ENCODE measurements at places on chromosomes 7 and 10.

DNA sequence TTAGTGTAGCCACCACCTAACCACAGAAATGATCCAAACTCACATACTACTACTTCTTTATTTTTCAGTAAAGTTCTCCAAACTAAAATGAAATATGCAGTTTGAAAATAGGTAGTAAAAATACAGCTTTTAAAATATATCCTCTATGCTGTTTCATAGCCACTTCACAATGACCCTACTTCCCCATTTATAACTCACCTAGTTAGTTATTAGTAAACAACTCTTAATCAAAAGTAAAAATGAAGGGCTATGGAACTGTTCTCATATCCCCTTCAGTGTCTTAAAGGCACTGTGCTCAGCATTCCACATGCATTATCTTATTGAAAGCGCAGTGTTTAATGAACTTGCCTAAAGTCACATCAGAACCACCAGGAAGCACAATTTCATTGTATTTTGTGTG lies 43.5 kb downstream of the KMT2C start:
- DNase-seq = no peak

DNA sequence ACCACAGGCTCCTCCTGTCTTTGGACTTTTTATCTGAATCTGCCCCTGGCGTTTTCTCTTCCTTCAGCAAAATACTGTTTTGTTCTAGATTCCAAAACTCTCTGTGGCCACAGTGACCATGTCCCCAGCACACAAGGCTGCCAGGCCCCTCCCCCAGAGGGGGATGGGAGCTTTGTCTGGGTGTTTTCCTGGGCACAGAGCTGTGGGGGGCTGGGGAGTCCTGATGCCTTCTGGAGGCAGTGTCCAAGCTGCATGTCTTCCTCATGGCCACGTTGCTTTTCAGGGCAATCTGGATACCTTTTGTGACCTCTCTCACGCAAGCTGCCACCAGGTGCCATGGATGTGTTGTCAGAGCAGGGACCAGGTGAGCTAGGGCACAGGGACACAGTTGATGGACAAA lies 26.2 kb downstream of the ANTXRL start:
- no peak for DNase-seq

- DNase-seq = no peak
Observed at GRCh38 chr7:10192074-10192473, 781.6 kb upstream of the PHF14 start.

DNA sequence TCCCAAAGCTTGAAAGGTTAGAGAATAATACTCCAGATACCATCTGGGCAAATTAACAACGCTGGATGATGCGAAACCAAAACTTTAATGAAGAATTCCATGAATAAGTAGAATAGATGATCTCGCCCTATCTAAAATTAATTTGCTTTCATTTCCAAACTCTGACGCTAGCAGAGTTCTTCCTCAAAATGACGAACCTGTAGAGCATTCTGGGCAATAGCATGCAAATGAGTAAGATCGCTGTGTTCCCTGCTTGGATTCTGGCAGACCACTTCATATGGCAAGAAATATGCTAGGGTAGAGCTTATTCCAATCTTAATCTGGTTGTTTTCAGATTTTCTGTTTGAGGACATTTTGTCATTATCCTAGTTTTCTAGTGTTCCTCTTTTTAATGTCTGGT lies 36.1 kb upstream of the SMNDC1 start:
- peak; percentile 5 for DNase-seq

GRCh38 chr10:124354411-124355382 lies 64.0 kb downstream of the OAT start:
- peak; percentile 72 for DNase-seq

DNA sequence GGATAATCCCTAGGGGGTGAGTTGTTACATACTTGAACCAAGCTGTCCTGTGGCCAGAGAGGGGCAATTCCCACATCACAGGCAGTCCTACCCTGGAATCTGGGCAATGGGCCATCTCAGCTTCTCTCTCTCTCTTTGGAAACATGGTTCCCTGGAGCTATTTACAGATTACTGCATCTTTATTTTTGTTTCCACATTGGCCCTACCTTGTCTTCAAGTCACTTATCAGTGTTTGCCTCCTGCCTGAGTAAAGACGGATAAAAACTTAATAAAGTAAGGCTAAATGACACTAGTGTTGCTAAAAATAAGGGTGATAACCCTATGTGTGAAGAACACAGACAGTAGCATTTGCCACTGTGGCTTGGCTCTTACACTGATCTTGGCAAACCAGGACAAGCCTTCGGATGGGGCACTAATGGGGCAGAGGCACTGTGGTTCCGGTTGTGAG lies 228.2 kb downstream of the GFRA1 start:
- DNase-seq = no peak

DNA sequence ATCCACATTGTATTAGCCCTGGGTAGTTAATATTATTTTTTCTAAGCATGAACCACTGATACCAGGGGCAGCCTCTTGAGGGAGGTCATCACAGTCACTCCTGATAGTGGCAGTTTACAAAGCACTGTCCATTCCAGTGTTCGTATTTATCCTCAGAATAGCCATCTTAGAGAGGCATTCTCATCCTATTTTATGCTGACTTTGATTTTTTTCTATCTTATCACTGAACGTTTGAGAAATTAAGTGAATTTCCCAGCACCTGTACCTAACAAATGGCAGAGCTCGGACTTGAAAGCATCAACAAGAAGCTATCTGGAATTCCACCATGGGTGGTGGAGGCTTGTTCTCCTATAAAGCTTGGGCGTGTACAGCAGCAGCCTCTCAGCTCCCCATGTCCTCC lies 26.1 kb upstream of the MGAM2 start:
- no peak for DNase-seq

- DNase-seq = no peak
Observed at GRCh38 chr10:13806419-13806818, 219.7 kb downstream of the PRPF18 start.

GRCh38 chr10:119406137-119406536 lies 136.4 kb downstream of the RGS10 start:
- DNase-seq = no peak

DNA sequence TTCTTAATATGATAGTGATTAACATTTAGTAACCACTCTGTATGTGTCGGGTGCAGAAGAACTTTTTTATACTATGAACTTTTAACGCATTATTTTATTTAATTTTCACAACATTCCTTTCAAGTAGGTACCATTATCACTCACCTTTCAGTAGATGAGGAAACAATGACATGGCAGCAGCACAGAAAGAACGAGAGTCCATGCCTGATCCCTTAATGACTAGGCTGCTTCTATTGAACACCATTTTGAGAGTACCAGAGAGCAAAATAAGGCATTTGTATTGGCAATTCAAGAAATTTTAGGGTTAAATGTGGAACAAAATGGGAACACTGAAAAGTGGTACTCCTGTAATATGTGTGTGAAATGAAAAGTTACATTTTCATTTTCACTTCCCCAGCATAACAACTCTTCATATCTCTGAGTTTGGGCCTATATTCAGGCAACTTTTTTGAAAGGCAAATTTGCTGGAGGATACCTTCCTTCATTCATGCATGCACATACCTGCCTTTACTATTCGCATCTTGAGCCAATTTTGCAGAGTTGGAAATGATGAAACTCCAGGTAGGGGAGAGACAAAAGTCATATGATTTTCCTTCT lies 12.8 kb downstream of the LRRN3 start:
- DNase-seq = peak; percentile 19

- no peak for DNase-seq
Observed at GRCh38 chr7:29886827-29887226, 80.5 kb downstream of the WIPF3 start.

DNA sequence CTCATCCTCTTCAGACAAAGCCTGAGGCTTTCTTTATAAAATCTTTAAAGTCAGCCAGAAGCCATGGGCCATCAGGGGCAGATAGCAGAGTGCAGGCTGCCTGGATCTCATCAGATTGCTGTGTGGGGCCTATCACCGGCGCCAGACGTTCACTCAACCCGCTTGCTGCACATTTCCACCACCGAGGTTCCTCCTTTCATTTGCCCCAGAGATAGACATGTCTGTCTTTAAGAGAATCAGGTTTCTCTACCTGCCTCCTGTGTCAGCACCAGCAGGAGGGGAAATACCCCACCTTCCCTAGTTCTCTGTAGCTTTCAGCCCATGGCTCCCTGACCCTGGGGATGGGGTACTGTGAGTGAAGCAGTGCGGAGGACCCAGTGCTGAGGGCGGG lies 22.0 kb downstream of the SLC18A2 start:
- no peak for DNase-seq

GRCh38 chr10:33026422-33026821 lies 68.4 kb upstream of the ITGB1 start:
- DNase-seq = no peak

GRCh38 chr7:73966941-73967831 lies 60.8 kb upstream of the ELN start:
- no peak for DNase-seq

DNA sequence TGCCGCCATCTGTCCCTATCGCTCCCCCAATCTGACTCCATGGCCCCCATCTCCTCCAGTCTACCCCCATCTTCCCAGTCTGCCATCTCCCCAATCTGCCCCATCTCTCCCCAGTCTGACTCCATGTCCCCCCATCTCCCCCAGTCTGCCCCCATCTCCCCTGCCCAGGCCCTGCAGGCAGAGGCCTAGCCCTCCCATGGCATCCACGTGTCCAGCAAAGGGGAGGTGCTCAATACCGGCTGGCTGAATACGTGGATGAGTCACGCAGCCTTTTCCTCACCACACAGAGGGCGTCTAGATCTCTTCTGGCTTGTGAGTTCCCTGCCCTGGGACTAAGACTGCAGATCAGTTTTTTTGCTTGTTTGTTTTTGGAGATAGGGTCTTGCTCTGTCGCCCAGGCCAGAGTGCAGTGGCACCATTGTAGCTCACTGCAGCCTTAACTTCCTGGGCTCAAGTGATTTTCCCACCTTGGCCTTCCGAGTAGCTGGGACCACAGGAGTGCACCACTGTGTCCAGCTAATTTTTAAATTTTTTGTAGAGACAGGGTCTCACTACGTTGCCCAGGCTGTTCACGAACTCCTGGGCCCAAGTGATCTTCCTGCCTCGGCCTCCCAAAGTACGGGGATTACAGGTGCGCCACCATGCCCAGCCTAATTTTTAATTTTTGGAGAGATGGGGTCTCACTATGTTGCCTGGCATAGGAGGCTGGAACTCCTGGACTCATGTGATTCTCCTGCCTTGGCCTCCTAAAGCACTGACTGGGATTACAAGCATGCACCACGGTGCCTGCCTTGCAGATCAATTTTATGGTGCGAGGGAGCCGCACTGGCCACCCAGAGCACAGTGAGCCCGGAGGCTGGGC lies 15.3 kb upstream of the GPR146 start:
- peak; percentile 93 for DNase-seq

GRCh38 chr7:96723622-96724021 lies 14.0 kb upstream of the SEM1 start:
- DNase-seq = no peak

GRCh38 chr7:125481323-125481722 lies 551.7 kb upstream of the POT1 start:
- no peak for DNase-seq

DNA sequence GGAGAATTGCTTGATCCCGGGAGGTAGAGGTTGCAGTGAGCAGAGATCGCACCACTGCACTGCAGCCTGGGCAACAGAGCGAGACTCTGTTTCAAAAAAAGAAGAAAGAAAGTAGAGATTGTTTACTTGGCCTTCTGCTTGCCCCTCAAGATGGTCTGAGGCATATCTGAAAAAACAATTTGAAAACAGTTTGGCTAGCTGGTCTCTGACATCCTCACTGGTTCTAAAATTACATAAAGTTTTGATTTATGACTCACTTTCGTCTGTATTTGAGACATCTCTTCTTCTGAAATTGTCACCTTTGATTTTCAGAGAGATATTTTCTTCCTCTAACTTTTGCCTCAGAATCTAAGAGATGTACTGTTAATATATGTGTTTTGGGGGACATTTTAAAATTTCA lies 49.6 kb upstream of the HELLS start:
- no peak for DNase-seq

DNA sequence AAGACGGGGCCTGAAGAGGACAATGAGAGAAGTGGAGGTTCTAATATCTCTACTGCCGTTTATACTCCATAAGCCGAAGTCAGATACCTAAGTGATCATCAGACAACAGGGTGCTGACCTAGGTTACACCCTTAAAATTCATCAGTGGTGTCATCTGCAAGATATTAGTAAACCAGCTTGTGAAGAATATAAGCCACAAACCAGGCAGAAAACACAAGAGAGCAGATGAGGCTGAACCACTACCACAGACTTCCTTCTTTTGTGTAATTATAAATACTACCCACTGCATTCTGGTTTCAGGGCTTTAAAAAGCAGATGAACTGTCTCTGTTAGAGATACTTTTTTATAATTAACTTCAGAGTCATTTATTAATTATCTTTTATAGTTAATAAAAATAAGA lies 69.0 kb upstream of the LRRC17 start:
- DNase-seq = peak; percentile 87

DNA sequence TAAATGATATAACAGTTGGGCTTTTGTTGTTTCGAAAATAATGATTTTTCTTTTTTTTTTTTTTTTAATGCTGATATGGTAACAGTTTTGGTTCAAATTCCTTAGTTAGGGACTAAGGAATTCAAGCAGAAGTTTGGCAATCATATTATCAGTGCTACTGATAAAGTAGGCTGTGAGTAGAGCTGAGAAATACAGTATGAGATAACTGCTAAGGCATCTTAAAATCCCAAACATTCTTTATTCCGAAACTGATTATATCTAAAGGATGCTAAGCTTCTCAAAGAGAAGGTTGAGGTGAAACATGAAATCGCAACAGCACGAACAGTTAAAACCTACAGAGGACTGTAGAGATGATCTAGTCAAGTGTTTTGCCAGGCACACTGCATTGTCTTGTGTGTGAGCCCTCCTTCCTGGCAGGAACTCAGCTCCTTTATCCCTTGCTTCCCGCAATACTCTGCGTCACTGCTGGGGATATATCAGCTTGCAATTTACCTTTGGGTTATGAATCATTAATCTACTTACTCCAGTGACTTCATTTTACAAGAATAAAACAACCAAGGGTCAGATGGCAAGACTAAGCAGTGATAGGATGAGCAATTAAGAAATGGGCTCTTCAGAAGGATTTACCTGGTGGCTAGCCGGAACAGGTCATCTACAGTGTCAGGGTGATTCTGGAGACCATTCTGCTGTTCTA lies 36.7 kb downstream of the IRF5 start:
- DNase-seq = no peak

- DNase-seq = no peak
Observed at GRCh38 chr7:44555350-44555749, 14.2 kb upstream of the NPC1L1 start.

DNA sequence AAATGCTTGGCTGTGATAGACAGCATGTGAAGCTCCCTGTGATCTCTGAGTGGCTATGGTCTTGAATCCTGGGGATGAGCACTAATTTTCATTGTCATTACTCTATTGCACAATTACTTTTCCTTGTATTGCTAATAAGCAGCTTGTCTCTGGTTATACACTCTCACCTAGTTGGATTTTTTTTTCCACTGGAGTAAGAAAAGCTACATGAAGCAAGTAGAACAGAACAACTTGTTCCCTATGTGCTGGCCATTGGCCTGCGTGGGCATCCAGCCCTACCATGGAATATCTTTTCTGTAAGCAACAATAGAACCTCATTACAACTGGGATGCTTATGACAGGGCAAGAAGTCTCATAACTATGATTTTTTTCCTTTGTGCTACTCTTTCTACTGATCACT lies 807.4 kb downstream of the TNS3 start:
- DNase-seq = no peak
